ENCODE measurements at places on chromosomes 12 and 14.

- H3K36me3 ChIP-seq: no peaks in the 10 kb centered on the region
- H3K4me3 ChIP-seq: no peak overlapping the region
- no peak overlapping the region for H3K27ac ChIP-seq
- H3K4me1 ChIP-seq: peaks cover 5% of the 10 kb centered on the region
Observed at GRCh38 chr12:75623631-75624154, 112.3 kb upstream of the KRR1 start.

- peaks cover 16% of the 10 kb centered on the region for H3K4me1 ChIP-seq
- no peaks in the 10 kb centered on the region for H3K36me3 ChIP-seq
- peak overlapping the region; percentile 77 for H3K27ac ChIP-seq
- H3K27me3 ChIP-seq: no peaks in the 10 kb centered on the region
- peak; percentile 18 for DNase-seq
Observed at GRCh38 chr12:32134101-32134888, 27.6 kb downstream of the BICD1 start.

DNA sequence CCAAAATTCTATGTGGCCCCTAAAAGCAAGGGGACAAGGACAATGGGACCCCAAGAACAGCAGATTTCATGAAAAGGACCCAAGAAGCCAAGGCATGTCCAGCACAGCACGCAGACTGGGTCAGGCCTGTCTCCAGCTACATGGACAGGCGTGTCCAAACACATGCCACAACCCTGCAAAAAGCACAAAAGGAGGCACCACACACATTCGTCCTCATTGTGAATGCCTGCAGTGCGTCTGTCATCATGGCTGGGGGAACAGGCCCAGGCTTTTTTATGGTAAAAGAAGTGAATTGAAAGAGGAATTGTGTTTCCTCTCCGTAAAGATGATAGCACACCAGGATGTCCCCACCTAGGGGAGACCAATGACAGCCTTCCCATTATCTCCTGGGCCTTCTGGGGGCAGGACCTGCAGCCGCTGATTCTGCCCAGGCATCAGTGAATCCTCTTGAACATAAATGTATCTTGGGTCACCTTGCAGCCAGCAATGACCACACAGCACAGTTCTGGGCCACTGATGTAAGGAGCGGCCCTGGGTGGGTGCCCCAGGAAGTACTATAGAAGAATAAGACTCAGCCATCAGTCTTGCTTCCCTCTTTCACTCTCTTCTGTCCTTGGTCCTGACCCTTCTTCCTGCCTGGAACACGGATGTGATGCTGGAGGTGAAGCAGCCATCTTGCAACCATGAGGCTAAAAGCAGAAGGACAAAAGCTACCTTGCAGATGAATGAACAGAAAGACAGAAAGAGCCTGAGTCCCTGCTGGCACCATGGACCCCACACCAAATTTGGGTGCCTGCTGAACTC is 29.8 kb upstream of the C14orf180 start:
- no peak overlapping the region for H3K4me3 ChIP-seq
- H3K36me3 ChIP-seq: no peaks in the 10 kb centered on the region
- H3K27me3 ChIP-seq: peaks cover 56% of the 10 kb centered on the region

DNA sequence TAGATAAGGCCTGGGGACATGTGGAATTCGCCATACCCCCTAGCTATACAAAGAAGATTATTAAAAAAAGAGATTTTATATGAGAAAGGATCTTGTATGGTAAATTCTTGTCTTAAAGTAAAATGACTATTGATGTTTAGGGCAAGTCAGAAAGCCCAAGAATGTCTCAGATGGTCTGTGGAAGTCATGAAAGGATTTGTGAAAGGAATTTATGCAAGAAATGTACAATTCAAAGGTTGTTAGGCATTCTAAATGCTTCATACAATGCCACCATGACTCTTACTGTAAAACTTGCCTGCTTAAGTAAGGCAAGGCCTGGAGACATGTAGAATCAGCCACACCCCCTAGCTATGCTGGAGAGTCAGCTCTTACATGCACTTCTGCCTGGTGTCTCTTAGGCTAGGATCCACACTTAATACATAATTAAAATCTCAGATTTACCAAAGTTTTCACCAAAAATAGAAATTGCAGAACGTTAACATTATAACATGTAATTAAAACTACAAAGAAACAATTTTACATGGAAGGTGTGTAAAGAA is 8.9 kb upstream of the ETNK1 start:
- no peaks in the 10 kb centered on the region for H3K4me1 ChIP-seq
- H3K27me3 ChIP-seq: peaks cover 5% of the 10 kb centered on the region
- H3K4me3 ChIP-seq: no peak overlapping the region

DNA sequence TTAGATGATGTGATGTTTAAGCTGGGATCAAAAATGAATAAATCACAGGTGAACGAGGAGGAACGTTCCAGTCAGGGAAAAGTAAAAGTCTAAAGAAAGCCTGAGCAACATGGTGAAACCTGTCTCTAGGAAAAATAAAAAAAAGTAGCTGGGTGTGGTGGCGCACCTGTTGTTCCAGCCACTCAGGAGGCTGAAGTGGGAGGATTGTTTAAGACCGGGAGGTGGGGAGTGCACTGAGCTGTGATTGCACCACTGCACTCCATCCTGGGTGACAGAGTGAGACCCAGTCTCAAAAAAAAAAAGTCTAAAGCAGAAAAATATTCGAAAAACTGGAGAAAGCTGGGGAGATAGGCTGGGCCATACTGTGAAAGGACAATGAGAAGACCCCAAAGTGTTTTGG is 39.2 kb upstream of the SOCS2 start:
- no peak for DNase-seq
- peaks cover 5% of the 10 kb centered on the region for H3K4me1 ChIP-seq
- H3K27me3 ChIP-seq: peaks cover 11% of the 10 kb centered on the region
- no peak overlapping the region for H3K4me3 ChIP-seq
